ENCODE measurements at places on chromosomes 11 and 22. TPM values are rescaled to one million over a fixed set of nuclear protein-coding genes. Genes with fewer than 3 reads are reported as not detected.
A peak's percentile ranks its signal among the peaks of the same experiment; 100 is the strongest.

GRCh38 chr11:120326845-120327281 lies 1.8 kb downstream of the TLCD5 start:
- no peak overlapping the region for H3K27ac ChIP-seq
- H3K27me3 ChIP-seq: peaks cover 2% of the 10 kb centered on the region
- peaks cover 27% of the 10 kb centered on the region for H3K4me1 ChIP-seq

DNA sequence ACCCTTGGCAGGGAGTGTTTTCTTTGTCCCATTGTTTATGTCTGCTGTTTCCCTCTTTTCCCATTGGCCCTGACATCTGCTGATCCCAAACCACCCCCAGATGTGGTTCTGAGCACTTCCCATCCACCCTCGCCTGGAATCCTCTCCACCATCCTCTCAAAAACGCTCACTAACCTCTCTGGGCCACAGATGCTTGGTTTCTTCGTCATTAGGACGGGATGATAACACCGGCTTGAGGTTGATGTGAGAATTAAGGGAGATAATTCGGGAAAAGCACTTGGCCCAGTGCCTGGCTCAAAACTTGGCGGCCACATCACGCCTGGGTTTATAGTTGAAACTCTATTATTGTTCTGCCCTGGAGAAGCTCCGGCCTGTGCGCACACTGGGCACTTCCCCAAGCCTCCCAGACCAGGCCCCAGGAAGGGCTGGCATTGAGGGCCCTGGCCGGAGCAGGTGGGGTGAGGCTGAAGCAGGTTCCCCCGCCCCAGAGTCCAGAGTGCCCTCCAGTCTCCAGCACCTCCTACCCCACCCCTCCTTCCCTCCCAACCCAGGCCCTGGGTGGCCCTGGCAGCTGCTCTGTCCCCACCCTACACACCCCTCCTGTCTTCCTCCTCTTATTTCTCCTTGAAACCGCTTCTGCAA lies 63.7 kb downstream of the CYTH4 start:
- no peak overlapping the region for H3K4me3 ChIP-seq
- no peaks in the 10 kb centered on the region for H3K36me3 ChIP-seq
- H3K27me3 ChIP-seq: peaks cover 3% of the 10 kb centered on the region
- peaks cover 8% of the 10 kb centered on the region for H3K4me1 ChIP-seq
- H3K27ac ChIP-seq: no peak overlapping the region
- peak; percentile 53 for DNase-seq

- H3K27me3 ChIP-seq: no peaks in the 10 kb centered on the region
- H3K36me3 ChIP-seq: no peaks in the 10 kb centered on the region
- DNase-seq: no peak
- H3K4me3 ChIP-seq: no peak overlapping the region
- no peak overlapping the region for H3K27ac ChIP-seq
These were observed 41.0 kb upstream of the TH start for GRCh38 chr11:2212411-2213251.

DNA sequence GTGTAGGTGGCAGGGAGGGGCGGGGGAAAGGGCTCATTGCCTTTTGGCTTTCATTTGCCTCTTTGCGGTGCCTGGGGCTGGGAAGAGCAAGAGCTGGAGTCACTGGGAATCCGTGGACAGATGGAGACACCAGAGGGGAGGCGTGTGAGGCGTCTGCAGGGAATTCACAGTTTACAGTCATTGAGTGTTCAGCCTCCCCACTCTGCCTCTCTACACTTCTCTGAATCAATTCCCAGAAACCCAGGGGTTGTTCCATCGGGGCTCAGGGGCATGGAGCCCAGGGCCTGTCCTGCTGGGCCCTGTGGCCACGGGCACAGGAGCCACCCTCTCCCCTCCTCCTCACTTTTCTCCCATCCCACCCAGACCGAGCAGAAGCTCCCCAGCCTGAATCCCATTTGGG lies 160.5 kb upstream of the NAV2 start:
- no peak overlapping the region for H3K27ac ChIP-seq
- no peaks in the 10 kb centered on the region for H3K36me3 ChIP-seq
- no peaks in the 10 kb centered on the region for H3K4me1 ChIP-seq
- no peaks in the 10 kb centered on the region for H3K27me3 ChIP-seq

GRCh38 chr11:47786373-47786772 lies 19.2 kb upstream of the FNBP4 start:
- no peaks in the 10 kb centered on the region for H3K27me3 ChIP-seq
- no peaks in the 10 kb centered on the region for H3K4me1 ChIP-seq
- peaks cover 3% of the 10 kb centered on the region for H3K36me3 ChIP-seq
- H3K4me3 ChIP-seq: no peak overlapping the region
- H3K27ac ChIP-seq: no peak overlapping the region

The SPI1 gene
- not detected for total RNA-seq

The PTPRCAP gene
- total RNA-seq: not detected

The HIC2 gene
- 4.9 TPM for total RNA-seq

The INPP5J gene
- total RNA-seq: 0.49 TPM
